ENCODE measurements at places on chromosomes 7 and 10.

GRCh38 chr7:99848420-99849216, 20.8 kb downstream of the CYP3A43 start:
- DNase-seq, result no peak

GRCh38 chr10:24674892-24675632, 48.6 kb downstream of the ARHGAP21 start:
- DNase-seq, result no peak

GRCh38 chr10:47360419-47361040, 12.4 kb downstream of the RBP3 start:
- DNase-seq, result no peak

- DNase-seq, result no peak
Observed at GRCh38 chr7:18444826-18445225, 50.7 kb upstream of the HDAC9 start.

DNA sequence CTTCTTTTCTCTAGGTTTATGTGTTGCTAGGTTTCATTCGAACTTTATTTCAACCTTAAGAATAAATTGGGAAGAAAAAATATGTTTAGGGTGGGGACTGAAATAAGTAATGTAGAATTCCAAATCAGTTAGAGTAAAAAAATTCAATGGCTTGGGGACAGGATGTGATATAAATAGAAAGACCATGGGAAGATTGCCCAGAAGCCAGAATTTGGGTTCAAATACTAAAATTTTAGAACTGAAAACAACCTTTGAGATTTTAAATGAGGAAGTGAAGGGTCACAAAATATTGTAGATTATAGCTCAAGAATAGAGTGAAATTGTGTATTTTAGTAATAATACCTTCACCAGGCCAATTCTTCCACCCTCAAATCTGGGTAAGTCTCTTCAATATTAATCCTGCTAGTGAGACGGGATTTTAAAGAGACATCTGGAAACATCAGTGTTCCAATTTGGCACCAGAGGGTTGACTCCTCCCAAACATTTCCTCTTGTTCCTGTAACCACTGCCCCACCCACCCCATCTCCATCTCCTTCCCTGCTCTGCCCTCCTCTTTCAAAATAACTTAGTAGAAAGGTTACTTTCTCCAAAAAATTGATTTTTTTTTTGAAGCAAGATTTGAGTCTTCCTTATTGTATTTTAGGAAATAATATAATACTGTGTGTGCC, 51.3 kb upstream of the FAM3C start:
- no peak for DNase-seq

GRCh38 chr7:128672927-128673517, 930 bp downstream of the GARIN1A start:
- no peak for DNase-seq

GRCh38 chr10:98074315-98074911, 44.0 kb upstream of the CRTAC1 start:
- no peak for DNase-seq

GRCh38 chr10:78820007-78820362, 248.8 kb upstream of the ZMIZ1 start:
- DNase-seq, result no peak

DNA sequence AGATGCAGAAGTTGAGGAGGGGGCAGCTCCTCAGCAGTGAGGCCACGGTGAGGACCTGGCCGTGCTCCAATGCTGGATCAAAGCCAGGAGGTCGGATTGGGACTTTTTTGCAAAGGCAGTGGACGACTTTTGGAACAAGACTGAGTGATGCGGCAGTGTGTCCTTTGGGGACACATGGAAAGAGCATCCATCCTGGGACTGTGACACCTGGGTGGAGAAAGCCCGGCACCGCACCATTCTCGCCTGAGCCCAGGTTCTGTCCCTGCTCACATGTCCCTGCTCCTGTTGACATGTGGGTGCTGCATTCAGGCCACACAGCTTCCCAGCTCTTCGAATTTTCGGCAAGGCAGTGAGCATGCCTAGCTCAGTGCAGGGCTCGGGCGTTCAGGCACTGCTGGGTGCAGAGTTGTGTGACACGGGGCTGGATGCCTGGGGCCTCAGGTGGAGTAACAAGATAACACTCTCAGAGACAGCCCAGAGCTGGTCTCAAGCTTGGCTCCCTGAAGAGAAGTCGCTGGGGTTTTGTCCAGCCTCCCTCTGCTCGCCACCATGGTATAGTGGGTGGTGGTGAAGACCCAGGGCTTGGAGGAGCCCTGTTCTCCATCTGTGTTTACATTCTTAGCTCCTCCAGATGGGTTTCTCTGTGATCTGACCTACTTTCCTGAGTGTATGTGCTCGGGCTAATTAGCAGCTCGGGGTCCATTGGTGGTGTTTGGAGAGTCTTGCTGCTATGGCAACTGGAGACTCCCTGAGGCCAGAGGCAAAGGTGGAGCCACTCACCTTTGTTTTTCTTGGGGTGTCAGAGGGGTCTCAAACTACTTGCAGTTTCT, 111.7 kb upstream of the BTBD16 start:
- no peak for DNase-seq

DNA sequence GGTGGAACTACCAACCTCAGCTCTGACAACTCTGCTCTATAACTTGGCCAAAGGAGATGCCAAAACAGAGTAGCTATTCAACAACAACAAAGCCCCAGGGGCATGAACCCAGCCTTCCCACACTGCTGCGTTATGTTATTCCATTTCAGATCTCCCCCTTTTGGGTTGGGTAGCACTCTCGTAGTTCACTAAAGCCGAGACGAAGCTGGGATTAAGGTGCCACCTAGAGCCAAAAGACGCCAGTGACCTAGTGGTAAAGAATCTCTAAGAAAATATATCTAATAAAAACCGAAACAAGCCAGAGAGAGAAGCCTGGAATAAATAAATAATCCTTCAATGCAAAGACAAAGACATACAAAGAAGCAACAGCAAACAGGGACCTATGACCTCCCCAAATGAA, 217.3 kb downstream of the HERPUD2 start:
- DNase-seq, result no peak

- DNase-seq, result no peak
Observed at GRCh38 chr10:128018236-128018635, 108.0 kb downstream of the MKI67 start.

DNA sequence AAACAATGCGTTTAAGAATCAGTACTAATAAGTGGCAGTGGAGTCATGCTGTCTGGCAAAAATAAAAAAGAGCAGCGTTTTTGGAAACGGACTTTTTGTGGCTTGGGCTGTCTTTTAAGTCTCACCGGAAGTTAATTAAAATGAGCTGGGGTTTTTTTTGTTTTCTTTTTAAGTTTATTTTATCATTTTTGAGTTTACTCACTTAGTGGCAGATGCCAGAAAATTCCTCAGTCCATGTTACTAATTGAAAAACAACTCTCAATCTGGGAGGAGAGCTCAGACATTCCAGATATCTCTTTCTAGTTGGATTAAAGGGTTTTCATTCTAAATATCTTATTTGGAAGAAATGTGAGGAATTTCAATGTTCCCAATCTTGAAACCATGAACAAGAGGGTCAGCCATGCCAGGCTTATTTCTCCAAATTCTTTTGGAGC, 133.8 kb upstream of the AGR3 start:
- no peak for DNase-seq
